Skin of body (tissue), 3 donors: ENCODE measurements at places on chromosomes 2 and 18.

- no peak for DNase-seq
These were observed 13.2 kb downstream of the SNORC start for GRCh38 chr2:232883116-232883721.

GRCh38 chr2:224576088-224576715 lies 9.0 kb downstream of the CUL3 start:
- no peak for DNase-seq

GRCh38 chr2:49175831-49176230 lies 21.5 kb upstream of the FSHR start:
- DNase-seq, result no peak

DNA sequence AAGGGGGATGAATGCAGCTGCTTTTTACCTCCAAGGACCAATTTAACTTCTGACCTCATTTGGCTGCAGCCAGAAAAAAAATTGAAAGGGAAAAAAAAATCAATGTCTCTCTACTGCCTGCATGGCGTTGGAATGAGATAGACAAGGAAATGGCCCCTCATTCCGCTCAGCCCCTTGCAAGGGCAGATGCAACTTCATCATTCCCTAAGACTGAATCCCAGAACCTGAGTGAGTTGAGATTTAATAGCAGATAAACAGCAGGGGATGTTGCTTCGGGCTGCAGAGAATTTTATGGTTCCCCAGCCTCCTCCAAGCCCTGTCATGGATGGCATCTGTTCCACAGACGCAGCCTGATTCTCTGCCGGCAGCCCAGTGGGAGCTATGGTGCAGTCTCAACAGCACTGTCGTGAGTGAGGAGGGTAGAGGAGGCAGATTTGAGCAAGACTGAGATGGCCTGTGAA lies 49.0 kb downstream of the CAPN13 start:
- DNase-seq, result peak; percentile 54

DNA sequence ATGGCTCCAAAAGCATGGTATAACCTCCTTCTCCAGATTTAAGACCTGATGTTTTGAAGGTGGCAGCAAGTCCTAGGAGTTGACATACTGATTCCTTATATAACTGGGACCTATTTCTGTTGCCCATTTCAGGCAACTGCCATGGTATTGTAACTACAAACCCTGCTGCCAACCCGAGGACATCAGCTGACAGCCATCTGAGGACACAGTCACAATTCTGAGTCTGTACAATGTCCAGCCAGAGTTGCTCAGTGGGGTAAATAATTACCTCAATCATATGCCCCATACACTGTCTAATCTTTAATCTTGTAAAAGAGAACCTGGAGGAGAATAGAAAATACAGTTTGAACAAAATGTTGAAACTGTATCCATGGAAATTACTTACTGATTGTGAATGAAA lies 8.7 kb upstream of the GAREM2 start:
- no peak for DNase-seq

DNA sequence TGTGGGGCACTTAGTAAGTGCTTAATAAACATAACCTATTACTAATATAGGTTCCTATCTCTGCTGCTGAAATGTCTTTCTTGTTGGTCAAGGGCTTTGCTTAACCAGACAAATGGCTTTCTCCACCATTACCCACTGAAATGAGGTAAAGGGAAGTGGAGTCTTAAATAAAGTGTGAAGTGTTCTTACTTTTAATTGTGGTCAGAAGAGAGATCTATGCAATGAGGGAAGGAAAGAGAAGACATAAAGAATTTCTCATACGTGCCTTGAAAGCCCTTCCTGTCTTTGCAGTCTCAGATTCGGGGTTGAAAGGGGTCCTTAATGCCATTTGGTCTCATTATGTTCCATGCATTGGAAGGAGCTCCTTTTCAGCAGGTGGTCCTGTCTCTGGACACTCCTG lies 6.9 kb upstream of the CXCR4 start:
- no peak for DNase-seq

DNA sequence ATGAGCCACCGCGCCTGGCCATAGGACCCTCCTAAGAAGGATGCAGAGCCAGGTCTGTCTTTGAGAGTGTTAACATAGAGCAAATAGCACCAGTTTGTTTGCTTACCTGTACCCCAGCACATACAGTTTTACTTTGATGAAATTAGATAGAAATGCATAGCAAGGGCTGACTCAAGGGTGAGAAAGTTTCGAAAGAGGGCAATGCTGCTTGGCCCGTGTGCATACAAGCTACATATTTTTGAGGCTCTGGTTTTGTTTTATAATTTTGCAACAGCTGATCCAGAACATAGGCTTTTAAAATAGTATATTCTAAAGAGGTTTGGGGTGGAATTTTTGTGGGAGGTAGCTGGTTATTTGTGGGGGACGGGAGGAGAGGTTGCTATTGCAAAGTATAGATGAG lies 151.7 kb downstream of the MCFD2 start:
- DNase-seq, result no peak

DNA sequence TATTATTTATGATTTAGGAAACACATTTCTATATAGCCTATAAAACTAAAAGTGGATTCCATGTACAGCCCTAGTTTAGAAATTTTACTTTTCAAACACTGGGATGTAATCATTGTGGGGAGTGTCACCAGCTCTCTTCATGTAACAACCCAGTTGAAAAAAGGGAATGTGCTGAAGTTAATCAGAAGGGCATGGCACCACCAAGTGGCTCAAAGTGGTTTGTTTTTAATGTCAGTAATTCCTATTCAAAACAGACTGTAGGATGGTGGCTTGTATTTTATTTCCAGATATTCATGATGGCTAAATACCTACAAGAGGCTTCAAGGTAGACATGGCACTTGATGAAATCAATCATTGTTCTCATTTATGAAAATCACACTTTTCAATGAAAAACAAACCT lies 58.1 kb upstream of the TMEM182 start:
- no peak for DNase-seq

DNA sequence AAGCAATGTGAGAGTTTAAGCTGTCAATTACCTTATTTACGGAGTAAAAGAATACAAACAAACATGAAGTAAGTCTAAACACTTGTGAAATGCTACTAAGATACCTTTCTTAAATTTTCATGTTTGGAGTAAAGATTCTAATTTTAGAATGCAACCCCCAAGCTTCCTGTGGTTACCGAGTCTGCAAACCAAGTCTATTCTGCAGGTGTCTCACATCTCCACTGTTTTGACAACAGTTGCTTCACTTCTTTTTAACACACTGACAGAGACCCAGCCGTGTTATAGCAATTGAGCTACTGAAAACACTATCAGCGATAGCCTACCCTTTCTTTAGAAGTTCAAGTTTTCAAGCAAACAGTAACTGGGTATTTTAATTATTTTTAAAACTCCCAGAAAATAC lies 608.3 kb downstream of the ERBB4 start:
- no peak for DNase-seq

DNA sequence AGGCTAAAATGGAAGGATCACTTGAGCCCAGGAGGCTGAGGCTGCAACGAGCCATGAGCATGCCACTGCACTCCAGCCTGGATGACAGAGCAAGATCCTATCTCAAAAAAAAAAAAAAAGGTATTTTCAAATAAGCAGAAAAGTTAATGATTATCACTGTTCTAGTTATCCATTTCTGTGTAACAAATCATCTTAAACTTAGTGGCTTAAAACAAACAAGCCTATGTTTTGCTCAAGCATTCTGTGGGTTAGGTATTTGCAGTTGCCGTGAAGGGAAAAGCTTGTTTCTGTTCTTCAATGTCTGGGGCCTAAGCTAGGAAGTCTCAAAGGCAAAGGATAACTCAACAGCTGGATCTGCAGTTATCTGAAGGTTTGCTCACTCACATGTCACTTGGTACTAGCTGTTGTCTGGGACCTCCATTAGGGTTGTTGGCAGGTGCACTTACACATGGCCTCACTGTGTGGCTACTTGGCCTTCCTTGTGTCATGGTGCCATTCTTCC lies 14.1 kb downstream of the MFF start:
- no peak for DNase-seq

GRCh38 chr2:135984199-135985017 lies 1.0 kb downstream of the DARS1 start:
- DNase-seq, result peak; percentile 44

GRCh38 chr18:63319383-63320122 lies at the start of gene BCL2:
BCL2 (minus strand) TSS chr18:63319769.
- peak; percentile 51 for DNase-seq

GRCh38 chr2:46650556-46651001 lies 171.2 kb downstream of the TMEM247 start:
- peak; percentile 76 for DNase-seq

GRCh38 chr2:106843910-106844250 lies 42.1 kb downstream of the ST6GAL2 start:
- DNase-seq, result no peak

DNA sequence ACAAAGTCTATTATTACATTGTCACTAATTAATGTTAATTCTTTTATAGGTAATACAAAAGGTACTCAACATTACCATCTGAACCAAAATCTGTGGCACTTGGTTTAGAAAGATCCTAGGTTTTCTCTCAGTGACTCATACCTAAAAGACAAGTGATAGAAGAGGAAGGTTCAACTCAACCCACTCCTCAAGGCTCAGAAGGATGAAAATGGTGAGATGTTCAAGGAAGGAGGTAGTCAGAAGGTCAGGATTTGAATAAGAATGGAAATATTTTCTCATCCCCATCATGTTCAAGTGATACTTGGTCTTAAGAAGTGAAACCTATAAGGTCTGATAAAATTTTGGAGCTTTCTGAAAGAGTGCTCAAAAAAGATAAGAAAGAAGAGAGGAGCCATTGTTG lies 86.4 kb upstream of the FBXO11 start:
- no peak for DNase-seq

DNA sequence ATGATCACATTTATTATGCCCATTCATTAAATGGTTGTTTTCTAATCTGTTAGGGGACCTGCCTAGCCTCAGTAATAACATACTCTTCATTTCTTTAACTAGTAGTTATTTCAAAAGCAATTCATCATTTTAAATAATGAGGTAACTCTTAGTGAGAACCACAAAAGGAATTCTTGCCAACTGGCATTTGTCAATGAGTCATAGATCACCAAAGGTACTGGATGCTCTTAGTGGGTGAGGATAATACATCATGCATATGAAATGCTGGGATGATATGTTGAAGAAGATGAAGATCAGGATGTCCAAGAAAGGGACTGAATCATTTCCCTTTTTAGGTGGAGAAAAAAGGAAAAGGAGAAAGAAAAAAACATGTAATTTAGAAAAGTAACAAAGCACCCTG lies 826.2 kb upstream of the DDX18 start:
- no peak for DNase-seq

- DNase-seq, result no peak
These were observed 144.9 kb upstream of the HAAO start for GRCh38 chr2:42937171-42937875.

DNA sequence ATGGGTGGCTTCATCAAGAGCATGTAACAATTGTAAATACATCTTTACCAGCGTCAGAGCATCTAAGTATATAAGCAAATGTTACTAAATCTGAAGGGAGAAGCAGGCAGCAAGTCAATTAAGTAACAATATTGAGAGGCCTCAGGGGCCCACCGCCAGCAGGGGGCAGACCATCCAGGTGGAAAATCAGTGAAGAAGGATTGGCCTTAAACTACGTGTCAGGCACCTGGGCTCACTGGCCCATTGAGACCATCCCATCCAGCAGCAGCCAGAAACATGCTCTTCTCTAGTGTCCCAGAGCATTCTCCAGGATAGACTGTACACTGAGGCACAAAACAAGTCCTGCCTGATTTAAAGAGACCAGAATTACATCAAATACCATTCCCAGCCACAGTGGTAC lies 96.2 kb upstream of the SNTG2 start:
- no peak for DNase-seq

GRCh38 chr18:45771587-45772480 lies 47.9 kb downstream of the SLC14A1 start:
- no peak for DNase-seq
